ENCODE measurements at places on chromosomes 16 and 17.

DNA sequence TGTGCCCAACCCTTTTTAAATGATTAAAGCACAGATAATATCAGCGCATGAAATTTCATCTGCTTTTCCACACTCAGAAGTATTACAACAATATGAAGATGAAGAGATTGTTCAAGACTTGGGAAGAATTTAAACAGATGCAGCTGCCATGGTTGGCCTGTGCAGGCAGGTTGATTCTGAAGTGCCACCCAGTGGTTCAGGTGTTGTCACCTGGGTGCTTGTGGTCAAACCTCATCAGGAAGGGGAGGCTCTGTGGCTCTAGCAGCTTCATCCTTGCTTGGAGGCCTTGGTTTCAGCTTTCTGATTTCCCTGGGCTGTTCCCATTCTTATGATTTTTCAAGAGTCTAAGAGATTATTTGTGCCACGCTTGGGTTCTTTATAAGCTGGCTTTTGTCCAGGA lies 22.2 kb upstream of the CLEC18C start:
- DNase-seq, result no peak

GRCh38 chr16:66525396-66526180 lies 24.3 kb downstream of the TK2 start:
- DNase-seq, result no peak

GRCh38 chr16:66603537-66604375 lies 748 bp upstream of the CMTM3 start:
- DNase-seq, result peak; percentile 56

DNA sequence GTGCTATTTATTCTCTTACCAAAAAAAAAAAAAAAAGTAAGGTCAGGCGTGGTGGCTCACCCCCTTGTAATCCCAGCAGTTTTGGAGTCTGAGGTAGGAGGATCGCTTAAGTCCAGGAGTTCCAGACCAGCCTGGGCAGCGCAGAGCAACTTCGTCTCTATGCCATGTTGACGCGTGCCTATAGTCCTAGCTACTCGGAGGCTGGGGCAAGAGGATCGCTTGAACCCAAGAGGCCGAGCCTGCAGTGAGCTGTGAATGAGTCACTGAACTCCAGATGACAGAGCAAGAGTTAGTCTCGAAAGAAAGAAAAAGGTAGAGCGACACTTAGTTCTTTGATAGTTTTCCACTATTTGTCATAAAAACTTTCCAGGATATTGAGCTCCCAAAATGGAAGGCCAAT lies 1.4 kb upstream of the TENT4B start:
- DNase-seq, result no peak

- no peak for DNase-seq
These were observed 3.5 kb upstream of the CDC27 start for GRCh38 chr17:47192554-47192953.

DNA sequence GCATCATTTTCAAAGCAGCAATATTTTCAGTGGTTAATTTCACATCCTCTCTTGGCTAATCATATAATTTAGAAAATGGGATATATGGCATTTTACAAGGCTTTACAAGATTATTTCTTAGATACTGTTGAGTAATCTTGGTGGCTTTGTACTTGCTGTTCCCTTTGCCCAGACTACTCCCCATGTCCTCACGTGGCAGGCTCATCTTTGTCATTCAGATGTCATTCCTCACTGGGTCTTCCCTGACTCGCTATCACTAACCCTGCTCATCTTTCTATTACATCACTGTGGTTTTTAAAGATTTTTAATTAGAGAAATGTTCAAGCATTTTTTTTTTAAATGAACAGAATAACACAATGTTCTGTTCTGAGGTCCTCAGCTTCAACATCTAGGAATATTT lies 240.0 kb upstream of the IRX5 start:
- no peak for DNase-seq

- DNase-seq, result no peak
These were observed 634 bp upstream of the NATD1 start for GRCh38 chr17:21253646-21254441.

DNA sequence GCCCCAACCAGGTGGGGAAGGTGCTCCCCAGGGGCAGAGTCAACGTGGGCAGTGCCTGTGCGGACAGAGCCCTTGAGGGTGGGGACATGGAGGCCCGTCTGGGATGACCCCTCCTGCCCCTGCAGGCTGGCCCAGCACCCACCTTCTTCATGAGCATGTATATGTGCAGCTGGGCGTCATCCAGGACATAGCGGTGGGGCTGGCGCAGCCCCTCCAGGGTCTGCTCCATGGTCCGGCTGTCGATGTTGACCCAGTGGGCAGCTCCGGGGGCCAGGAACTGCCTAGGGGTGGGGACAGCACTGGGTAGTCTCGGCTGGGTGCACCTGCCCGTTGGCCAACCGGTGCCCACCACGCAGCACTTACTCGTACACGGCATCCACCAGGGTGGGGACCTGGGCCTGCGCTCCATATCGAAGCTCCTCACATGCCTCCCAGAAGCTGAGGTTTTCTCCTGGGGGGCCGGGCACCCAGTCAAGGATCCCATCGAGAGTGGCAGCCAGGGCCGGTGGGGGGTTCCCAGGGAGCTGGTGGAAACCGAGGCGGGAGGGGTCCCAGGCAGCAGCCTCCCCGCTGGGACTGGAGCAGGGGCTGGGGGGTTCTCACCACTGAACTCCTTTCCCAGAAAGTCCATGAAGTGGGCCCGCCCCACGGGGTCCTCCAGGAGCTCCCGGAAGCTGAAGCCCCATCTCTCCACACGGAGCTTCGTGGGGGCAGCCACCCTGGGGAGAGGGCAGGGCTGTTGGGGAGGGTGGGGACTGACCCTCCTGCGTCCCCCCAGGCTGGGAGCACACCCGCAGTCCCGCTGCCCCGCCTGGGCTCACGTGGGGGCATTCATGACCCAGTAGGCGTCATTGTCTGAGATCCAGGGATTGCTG lies 5.1 kb downstream of the RGS11 start:
- no peak for DNase-seq

- peak; percentile 61 for DNase-seq
These were observed 10.1 kb downstream of the DYNC1LI2 start for GRCh38 chr16:66741169-66741900.

- DNase-seq, result peak; percentile 6
These were observed 74.9 kb downstream of the DYNLRB2 start for GRCh38 chr16:80615735-80616134.

GRCh38 chr16:14523632-14524031 lies 106.4 kb downstream of the PARN start:
- DNase-seq, result no peak

- no peak for DNase-seq
These were observed 33.7 kb upstream of the LITAF start for GRCh38 chr16:11620243-11621003.

GRCh38 chr17:2549392-2550211 lies 37.9 kb upstream of the METTL16 start:
- no peak for DNase-seq

DNA sequence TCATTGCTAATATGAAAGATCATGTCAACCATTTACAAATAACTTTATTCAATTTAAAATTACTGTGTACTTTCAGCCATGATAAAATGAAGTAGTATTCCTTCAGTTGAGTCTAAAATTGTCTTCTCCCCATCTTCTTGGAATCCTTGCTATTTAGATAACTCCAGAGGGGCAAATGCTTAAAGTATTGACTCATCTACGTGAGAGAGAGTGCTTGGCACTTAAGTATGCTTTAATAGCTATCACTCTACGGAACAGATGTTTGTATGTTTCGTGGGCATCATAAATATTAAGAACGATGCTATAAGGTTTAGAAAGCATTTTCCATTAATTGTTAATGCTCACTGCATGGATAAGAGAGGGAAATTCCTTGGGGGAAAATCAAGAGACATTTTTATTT lies 69.3 kb upstream of the MED13 start:
- no peak for DNase-seq

GRCh38 chr17:8222380-8222629 lies 11.9 kb upstream of the AURKB start:
- no peak for DNase-seq

DNA sequence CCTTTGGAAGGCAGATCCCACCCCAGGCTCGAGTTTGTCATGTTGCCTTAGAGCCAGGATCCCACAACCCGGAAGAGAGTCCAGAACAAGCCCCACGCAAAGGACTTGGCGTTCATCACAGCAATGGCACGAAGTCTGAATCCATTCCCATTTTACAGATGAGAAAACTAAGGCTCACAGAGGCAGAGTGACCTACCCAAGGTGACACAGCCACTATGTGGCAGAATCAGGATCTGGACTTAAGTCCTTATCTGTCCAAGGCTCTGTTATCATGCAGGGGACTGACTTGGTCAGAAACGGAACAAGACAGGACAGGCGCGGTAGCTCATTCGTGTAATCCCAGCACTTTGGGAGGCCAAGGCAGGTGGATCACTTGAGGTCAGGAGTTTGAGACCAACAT lies 86.5 kb downstream of the GSG1L start:
- no peak for DNase-seq

GRCh38 chr16:29710227-29711219 lies 31.5 kb downstream of the QPRT start:
- no peak for DNase-seq

GRCh38 chr17:80708480-80708879 lies 163.8 kb downstream of the RPTOR start:
- DNase-seq, result no peak

DNA sequence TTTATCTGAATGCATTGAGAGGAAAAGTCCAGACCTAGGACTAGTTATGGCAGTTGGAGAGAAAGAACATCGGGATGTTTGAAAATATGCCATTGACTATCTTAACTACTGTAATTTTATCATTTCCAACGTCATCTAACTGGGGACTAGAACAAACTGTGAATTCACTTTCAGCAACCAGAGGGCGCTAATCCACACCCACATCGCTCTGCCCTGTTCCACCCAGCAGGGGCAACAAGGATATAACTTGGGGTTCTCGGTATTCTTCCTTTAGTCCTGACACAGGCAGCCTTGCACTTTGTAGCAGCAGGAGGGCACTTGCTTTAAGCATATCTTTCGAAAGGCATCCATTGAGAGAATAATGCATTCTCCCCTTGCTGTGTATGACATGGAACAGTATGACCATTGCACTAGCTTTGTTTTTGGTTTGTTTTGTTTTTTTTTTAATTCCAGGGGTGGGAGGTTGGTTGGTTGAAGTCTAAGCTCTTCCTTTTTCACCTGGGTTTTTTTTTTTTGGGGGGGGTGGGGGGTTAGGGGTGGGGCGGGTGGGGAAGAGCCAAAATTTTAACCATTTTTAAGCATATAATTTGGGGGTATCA lies 31.5 kb downstream of the SIAH1 start:
- peak; percentile 60 for DNase-seq

DNA sequence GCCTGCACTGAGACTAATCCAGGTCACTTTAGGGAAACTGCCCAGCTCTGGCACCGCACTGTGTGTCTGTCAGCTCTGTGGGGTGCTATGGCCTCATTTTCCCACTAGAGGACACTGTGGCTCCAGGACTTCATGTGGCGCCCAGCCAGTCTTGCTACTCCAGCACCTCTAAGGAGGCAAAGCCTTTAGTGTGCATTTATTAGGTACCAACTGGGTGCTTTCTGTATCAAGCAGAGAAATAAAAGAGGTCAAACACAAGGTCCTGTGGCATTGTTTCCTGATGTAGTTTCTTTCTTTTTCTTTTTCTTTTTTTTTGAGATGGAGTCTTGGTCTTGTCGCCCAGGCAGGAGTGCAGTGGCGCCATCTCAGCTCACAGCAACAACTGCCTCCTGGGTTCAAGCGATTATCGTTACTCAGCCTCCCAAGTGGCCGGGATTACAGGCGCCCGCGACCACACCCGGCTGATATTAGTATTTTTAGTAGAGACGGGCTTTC lies 12.5 kb upstream of the RHBDL3 start:
- peak; percentile 83 for DNase-seq

- peak; percentile 97 for DNase-seq
These were observed at the start of gene MLX for GRCh38 chr17:42566883-42567573. Gene MLX (plus strand): TSS chr17:42567100. CDS start chr17:42567125, 25 bp downstream.

- DNase-seq, result no peak
These were observed 6.0 kb upstream of the CPD start for GRCh38 chr17:30372755-30373154.

All from liver (tissue), 10 donors.